Renal cortical epithelial cell (primary cell): ENCODE measurements at places on chromosomes 2 and 18.
A peak's percentile ranks its signal among the peaks of the same experiment; 100 is the strongest.

GRCh38 chr2:123086613-123087385 is 938.3 kb upstream of the CNTNAP5 start:
- no peak for DNase-seq

DNA sequence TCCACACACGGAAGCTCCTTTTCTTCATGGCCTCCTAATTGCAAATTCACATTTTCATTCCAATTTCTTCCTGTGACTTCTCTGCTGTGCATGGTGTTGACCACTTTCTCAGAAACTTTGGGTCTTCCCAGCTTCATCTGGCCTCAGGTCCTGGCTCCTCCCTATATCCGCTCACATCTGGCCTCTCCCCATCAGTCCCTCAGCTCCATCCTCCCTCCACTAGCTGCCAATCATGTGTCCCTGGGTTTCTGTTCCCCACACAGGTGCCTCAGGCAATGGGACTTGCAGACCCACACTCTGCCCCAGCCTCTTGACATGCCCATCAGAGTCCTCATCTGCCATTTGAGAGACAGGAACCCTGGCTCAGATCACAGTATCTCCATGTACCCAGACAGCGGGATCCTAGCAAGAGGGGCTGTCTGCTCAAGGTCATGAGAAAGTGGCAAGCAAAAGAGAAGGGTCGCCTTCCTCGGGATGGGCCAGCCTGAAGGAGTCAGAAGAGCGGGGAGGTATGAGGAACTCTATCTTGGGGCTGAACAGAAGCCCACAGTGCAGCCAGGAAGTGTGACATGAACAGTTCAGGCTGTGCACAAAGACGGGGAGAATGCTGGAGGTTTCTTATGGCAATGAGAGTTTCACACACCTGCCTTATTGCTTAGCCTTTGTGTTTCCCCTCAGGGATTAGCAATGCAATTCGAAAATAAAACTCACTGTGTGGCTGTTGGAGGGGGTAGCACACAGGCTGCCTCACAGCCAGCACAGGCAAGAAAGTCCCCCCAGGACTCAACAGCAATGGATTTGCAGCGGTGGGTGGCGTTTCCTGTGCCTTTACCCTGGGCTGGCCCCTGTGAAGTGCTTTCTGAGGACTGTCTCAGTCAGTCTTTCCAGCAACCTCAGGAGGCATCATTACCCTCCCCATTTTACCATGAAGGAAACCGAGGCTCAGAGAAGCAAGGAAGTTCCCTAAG is 69.5 kb downstream of the COPS8 start:
- no peak for DNase-seq

- peak; percentile 14 for DNase-seq
Measured at GRCh38 chr2:9463698-9464034, 10.7 kb upstream of the IAH1 start.

DNA sequence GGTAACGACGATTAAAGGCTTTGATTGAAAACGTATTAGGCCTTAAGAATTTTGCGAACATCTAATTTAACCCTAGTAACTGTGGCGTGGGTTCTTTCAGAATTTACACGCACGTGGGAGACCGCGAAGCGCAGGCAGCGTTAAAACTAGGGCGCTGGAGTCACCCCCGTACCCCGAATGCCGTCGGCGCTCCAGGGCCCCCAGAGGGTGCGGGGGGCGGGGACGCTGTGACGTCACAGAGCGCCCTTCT is 673 bp upstream of the SMCHD1 start:
- no peak for DNase-seq

- no peak for DNase-seq
Measured at GRCh38 chr2:161237392-161238264, 70.6 kb upstream of the PSMD14 start.

DNA sequence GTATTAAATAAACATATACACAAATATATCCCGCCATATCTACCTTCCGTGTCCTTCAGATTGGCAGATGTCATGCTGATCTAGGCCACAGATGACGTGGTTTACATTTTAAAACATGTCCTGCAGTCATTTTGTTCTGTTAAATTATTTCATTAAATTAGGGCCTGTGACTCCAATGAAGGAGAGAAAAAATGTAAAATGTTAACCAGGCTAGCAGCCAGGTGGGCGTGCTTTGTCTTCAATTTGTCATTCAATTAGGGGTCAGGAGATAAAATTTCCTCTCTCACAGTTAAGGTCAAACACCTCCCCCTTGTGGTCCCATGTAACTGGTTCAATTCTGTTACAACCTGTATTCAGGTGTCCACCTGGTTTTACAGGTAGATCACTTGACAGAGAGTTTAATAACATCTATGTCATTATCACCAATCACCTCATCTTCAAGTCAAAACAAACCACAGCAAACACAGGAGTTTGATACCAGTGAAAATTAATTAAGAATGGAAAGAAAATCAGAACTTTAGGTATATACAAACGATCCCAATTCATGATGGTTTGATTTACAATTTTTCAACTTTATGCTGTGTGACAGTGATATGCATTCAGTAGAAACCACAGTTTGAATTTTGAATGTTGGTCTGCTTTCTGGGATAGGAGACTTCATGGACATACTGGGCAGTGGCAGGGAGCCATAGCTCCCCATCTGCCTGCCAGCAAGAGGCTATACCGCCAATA is 339.4 kb downstream of the CMPK2 start:
- DNase-seq = peak; percentile 11

GRCh38 chr2:181581534-181581933 is 75.4 kb downstream of the CERKL start:
- no peak for DNase-seq

- peak; percentile 55 for DNase-seq
Measured at GRCh38 chr2:69582582-69583176, 60.9 kb downstream of the AAK1 start.

- peak; percentile 97 for DNase-seq
Measured at GRCh38 chr2:42195559-42195958, 26.4 kb downstream of the EML4 start.

GRCh38 chr2:102021779-102022178 is 30.0 kb downstream of the IL1R2 start:
- DNase-seq = no peak

DNA sequence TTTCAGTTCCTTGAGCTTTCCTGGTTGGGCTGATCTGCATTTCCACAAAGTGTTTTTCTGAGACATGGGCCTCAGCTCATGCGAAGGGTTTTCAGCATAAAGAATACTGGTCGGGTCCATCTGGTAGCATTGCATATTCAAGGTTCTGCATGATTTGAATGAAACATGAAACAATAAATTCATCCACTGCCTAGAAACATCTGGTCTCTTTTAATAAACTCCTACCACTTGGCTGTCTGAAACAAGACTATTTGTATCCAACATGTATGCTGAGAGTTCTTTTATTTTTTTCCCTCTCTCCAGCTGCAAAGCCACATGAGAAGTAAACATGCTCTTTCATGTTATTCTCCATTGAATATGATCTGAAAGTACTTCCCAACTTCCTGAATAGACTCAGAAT is 314.9 kb upstream of the SOX11 start:
- DNase-seq = no peak

DNA sequence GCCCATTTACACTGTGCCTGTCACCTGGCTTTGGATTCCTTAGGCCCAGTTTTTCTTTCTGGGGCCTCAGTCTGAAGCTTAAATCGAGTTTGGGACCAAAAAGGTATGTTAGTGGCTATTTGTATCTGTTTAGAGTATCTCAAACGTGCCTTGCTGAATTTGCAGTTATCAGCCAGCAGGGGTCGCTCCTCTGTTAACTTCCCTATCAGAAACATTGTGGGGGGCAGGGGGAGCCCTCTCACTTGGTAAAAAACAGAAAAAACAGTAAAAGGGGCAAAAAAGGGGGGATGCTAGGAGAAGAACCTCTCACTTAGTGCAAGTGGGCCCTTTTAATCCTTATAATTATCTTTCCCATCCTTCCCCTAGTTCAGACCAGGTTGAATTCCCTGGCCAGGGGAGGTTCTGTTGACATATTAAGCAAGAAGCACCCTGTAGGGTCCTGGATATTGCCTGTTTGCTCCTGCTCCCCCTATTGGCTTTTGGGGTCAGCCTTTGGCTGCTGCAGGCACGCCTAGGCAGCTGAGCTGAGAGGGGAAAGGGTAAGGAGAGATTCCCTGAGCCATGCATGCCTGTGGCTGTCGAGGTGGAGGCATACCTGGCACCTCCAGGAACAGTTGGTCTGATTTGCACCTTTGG is 8.8 kb upstream of the IFIH1 start:
- DNase-seq = no peak

- DNase-seq = peak; percentile 9
Measured at GRCh38 chr2:3604991-3605961, 10.4 kb downstream of the COLEC11 start.

DNA sequence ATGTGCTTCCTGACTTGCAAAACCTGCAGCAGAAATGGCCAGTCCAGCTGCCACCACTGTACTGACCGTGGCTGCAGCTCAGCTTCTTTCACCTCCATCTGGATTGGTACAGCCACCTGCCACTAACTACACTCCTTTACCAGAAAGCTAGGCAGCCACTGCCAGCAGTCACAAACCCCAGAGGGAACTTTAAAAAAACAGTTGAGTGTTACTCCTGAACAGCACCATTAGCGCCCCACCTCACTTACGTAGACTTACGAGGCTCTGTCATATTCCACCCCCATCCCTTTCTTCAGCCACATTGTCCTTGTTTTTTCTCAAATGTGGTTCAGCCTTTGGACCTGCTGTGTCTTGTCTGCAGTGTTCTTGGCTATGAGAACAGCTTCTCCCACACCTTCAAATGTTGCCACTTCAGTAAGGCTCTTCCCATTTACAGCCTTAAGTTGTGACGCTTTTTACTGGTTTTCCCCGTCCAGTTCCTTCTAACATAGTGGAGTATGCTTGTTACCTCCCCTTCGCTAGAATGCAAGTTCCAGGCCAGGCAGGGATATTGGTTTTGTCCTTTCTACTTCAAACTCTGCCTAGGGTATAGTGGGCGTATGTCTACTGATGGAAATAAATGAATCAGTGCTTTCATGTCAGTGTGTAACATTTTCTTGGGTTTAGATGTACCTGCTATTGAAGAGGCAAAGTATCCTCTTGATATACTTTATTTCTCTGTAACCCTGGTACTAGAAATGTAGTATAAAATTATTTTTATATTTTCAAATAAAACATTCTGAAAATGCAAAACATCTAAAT is 17.0 kb downstream of the HNRNPA3 start:
- DNase-seq = no peak

- peak; percentile 56 for DNase-seq
Measured at GRCh38 chr2:231228223-231228622, 29.8 kb downstream of the ARMC9 start.

DNA sequence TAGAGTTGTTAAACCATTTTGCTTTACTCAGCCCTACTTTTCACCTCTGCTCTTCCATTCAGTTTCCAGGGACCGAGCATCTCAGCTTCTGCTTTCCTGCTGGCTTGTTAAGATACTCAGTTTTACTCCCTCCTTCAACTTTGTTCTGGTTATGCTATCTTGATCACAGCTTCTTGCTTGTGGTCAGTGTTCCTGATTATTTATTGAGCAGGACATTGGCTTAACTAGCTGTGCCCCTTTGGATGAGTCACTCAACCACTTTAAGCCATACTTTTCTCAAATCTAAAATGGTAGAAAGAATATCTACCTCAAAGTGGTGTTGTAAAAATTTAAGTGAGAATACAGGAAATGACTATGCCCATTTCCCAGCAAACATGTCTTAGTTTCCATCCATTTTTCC is 124.0 kb downstream of the KYNU start:
- peak; percentile 80 for DNase-seq

- peak; percentile 76 for DNase-seq
Measured at GRCh38 chr2:237614151-237614720, 13.2 kb upstream of the LRRFIP1 start.

- DNase-seq = peak; percentile 90
Measured at GRCh38 chr2:47189635-47190034, 34.5 kb upstream of the STPG4 start.

DNA sequence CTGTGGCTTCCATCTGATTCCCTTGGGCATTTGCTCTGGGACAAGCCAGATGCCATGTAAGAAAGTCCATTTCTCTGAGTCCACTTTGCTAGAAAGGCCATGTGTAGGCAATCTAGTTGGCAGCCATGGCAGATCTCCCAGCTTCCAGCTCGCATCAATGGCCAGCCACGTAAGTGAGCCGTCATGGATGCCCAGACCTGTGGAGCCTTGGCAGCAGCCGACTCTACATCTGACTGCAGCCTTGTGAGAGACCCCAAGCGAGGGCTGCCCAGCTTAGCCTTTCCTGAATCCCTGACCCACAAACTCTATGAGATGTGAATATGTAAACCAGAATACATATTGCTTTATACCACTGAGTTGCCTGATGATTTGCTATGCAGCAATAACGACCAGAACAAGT is 533.5 kb downstream of the PARD3B start:
- DNase-seq = no peak

GRCh38 chr2:1743396-1744150 is 742 bp downstream of the PXDN start:
- DNase-seq = no peak

DNA sequence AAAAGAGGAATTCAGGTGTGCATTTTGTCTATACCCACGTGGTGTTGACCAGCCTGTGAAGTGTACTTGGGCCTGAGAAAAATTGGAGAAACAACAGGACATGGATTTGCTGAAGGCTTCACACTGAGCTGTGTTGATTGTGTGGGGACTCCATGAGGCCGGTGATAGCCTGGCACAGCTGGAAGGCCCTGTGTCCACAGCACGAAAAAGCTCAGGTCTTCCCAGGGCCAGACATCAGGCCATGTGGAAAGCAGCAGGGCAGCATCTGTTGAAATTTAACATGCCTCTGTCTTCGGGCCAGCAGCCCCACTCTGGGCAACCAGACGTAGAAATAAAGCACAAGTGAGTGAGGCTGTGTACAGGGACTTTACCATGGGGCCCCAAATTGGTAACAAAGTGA is 84.1 kb downstream of the HS6ST1 start:
- no peak for DNase-seq
